ENCODE measurements at places on chromosomes 5 and 9. TPM values are rescaled to one million over a fixed set of nuclear protein-coding genes. Genes with fewer than 3 reads are reported as not detected.

GRCh38 chr9:117247266-117247665 lies 167.6 kb downstream of the ASTN2 start:
- DNase-seq = no peak

- DNase-seq = no peak
Measured at GRCh38 chr9:81894891-81895290, 33.3 kb upstream of the SPATA31D4 start.

DNA sequence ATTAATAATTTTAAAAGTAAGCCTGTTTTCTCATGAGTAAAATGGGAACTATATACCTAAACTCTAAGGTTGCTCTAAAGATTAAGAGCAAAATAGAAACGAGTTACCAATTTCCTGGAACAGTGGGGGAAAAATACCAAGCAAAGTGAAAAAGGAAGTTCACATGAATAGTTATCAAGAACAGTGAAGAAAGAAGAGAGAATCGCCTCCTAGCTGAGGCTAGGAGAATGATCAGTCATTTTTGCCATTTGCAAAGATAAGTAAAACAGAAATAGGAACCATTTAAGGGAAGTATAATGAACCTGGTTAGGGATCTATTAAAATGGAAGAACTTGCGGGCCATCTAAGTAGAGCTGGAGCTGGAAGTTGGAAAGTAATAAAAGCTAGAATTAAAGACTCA lies 50.7 kb downstream of the P4HA2 start:
- peak; percentile 57 for DNase-seq

DNA sequence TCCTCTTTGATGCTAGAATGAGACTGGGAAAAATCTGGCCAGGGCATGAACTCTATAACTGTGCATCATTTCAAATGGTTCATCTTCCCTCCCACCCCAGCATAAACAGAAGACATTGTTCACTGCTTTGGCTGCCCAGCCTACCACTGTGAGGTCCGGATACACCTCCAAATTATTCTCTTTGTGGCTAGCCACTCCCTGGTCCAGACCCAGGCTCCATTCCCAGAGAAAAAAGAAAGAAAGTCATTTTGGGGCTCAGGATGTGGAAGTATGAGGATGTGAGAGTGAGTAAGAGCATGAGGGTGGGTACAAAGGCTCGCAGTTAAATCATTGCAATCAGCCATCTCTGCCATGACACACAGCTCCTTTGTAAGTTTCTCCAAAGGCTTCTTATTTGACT lies 559.2 kb downstream of the PSAT1 start:
- no peak for DNase-seq

MYMK gene
- not detected for total RNA-seq

SLC4A9 gene
- total RNA-seq = not detected

SLIT3 gene
- not detected for total RNA-seq

DNA sequence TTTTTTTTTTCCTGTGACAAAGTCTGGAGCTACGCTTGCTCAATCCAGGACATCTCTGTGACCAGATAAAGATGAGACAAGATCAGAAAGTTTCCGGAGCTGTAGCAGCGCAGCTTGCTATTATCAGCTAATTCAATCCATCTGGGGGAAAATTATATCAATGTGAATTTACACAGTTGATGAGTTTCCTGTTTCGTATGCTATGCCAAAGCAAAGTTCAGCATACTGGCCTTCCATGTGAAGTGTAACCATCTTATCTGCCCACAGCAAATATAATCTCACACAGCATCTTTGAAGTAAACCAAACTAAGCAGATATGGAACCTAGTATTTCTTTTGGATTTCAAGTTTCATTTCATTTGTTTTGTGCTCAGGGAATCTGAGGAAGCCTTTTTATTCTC lies 1767.7 kb downstream of the EFNA5 start:
- DNase-seq = no peak

PCDHA10 gene
- total RNA-seq = not detected

DNA sequence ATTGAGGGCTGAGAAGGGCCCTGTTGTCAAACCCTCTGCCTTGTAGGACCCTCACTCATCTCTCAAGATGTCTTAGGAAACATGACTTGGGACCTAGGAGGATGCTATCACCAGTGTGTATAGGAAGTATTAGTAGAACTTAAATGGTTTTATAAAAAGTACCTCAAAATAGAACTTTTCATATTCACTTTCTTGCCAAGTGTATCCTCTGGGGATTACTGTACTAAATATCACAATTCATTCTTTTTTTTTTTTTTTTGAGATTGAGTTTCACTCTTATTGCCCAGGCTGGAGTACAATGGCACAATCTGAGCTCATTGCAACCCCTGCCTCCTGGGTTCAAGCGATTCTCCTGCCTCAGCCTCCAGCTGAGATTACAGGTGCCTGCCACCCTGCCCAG lies 56.2 kb downstream of the ARHGEF28 start:
- no peak for DNase-seq

CCIN gene
- 1.4 TPM for total RNA-seq

GPR150 gene
- total RNA-seq = 0.37 TPM

- no peak for DNase-seq
Measured at GRCh38 chr5:57177479-57178156, 3.8 kb downstream of the GPBP1 start.

DNA sequence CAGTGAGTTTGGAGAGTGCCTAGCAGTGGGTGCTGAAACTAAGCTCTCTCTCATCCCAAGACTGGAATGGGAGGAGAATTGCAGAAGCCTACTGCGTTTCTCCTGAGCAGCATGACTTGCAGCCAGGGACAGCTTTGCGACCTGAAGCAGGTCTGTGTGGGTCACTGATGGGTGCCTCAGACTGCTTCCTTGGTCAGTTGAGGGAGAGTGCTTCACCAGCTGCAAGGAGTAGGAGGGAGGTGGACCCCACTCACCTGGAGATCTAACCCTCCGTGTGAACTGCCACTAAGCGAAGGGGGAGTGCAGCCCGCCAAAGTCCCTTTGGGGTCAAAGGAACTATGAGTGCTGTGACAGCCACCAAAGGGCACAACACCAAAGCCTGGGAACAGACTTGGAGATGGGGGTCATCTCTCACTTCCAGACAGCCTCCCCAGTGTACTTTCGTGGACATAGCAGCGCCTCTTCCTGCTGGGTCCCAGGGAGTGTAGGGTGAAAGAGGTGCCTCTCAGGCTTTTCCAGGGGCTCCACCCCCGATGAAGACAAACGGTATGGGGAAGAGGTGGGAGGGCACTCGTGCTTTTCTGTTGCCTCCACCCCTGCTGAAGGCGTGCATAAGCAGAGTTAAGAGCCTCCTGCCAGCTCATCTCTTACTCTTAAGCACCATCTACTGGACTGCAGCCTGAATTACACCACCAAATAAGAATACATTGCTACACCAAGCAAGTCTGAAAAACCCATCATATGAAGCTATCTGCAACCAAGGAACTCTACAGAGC lies 34.3 kb upstream of the MACIR start:
- peak; percentile 39 for DNase-seq

TLE1 gene
- 0.74 TPM for total RNA-seq

- no peak for DNase-seq
Measured at GRCh38 chr5:62603934-62604333, 25.3 kb downstream of the LRRC70 start.

SLC6A7 gene
- total RNA-seq = not detected

TPRN gene
- total RNA-seq = 5.9 TPM

PCDHA5 gene
- not detected for total RNA-seq

GRCh38 chr5:160151017-160151416 lies 31.8 kb upstream of the PWWP2A start:
- DNase-seq = no peak

DNA sequence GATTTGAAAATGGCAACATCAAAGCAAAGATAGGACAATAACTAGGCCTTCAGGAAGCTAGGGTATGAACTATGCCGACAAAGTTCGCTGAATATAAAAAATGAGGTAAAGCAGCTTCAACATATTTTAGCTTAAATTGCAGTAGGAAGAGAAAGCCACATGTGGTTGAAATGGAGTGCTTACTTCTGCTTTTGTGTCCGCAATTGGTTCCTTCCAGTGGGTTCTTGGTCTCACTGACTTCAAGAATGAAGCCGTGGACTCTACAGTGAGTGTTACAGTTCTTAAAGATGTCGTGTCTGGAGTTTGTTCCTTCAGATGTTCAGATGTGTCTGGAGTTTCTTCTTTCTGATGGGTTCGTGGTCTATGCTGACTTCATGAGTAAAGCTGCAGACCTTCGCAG lies 95.2 kb downstream of the APTX start:
- no peak for DNase-seq

- no peak for DNase-seq
Measured at GRCh38 chr5:67287510-67288268, 91.1 kb upstream of the CD180 start.

DNA sequence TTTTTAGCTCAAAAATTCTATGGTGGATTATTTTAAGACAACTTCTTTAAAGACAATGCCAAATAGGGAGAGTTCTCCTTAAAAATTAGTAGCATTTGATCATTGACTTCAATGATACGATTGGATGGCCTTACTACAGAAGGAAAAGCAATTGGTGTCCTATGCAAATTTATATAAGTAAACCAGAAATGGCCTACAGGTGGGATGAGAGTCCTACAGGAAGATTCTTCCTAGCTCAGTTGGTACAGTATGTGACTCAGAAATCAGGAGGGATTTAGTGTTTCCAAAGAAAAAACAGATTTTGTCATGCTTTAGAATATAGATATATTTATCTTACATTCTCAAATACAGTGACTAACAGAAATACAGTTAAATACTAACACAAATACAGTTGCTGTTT lies 6.5 kb downstream of the ANKRA2 start:
- DNase-seq = no peak
